SK-N-MC (cell line): ENCODE measurements at places on chromosomes 11 and 22.

GRCh38 chr22:29530716-29531115, 22.8 kb downstream of the THOC5 start:
- DNase-seq: no peak

- no peak for DNase-seq
These were observed 7.0 kb upstream of the SH3BP1 start for GRCh38 chr22:37632174-37633088.

DNA sequence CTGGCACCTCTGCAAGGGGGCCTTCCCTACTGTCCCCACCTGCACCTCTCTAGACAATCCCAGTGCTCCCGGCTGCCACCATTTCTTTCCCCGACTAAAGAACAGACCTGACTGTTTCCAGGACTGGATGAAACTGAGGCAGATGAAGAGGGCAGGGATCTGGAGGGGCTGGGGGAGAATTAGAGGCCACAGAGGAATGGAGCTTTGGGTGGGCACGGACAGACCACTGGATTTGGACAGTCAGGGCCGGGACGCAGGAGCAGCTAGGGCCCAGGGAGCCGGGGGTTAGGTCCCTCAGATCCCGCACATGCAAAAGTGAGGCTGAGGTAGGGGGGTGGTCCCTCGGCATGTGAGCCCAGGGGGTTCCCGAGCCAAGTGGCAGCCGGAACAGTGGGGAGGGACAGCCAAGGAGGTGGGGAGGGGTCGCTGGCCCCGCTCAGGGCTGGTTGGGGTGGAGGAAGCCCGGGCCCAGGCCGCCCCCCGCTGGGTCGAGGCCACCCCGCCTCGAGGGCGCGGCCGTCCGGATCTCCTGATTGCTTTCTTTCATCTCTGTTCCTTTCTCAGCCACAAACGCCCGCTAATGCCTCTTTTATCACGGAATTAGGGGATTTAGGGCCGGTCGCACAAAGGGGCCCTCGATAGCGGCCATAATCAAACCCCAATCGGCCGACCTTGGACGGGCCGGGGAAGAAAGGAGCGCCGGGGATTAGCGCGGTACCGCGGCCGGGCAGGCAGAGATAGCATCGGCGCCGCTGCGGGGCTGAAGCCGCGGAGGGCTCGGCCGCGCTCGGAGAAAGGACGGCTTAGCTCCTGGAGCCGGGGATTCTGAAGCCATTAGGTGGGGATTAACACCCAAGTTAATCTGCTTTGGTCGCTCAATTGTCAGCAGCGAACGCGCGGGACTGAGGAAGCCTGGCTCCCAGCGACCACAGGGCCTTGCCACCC, 9.3 kb downstream of the SLC25A1 start:
- no peak for DNase-seq

GRCh38 chr22:30876915-30877553, 91.5 kb downstream of the MORC2 start:
- peak; percentile 35 for DNase-seq

DNA sequence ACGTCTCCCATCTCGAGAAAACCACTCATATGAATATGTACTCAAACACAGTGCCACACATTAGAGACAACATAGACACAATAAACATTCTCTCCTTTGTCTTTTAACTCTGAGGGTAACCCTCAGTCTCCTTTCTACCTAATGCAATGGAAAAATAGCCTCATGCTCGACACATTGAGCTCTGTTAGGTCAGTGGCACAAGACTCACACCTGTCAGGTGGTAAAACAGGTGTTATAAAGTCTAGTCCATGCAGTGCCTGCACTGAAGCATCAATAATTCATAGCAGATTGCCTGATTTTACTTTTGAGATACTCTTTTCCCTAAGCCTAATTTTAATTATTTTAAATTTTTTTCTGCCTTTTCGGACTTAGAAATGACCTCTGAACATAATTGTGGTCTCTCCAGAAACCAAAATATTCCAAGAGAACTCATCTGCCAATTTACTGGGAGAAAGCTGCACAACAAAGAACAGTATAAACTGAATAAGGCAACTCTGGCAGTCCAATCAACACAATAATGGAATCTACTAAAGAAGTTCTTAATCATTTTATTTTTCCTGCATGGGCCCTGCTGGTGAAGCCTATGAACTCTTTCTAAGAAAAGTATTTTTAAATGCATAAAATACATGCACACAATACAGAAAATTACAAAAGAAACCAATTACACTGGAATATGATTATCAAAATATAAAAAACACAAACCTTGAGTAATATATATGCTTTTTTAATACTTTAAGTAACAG, 9.9 kb downstream of the RDX start:
- DNase-seq: no peak

- no peak for DNase-seq
These were observed 39.3 kb downstream of the CEP295 start for GRCh38 chr11:93700830-93701229.

- DNase-seq: peak; percentile 42
These were observed 1.3 kb upstream of the UBE4A start for GRCh38 chr11:118358071-118358470.

GRCh38 chr11:7307836-7308235, 56.1 kb downstream of the SYT9 start:
- no peak for DNase-seq

GRCh38 chr11:41851743-41852142, 392.3 kb upstream of the LRRC4C start:
- no peak for DNase-seq

DNA sequence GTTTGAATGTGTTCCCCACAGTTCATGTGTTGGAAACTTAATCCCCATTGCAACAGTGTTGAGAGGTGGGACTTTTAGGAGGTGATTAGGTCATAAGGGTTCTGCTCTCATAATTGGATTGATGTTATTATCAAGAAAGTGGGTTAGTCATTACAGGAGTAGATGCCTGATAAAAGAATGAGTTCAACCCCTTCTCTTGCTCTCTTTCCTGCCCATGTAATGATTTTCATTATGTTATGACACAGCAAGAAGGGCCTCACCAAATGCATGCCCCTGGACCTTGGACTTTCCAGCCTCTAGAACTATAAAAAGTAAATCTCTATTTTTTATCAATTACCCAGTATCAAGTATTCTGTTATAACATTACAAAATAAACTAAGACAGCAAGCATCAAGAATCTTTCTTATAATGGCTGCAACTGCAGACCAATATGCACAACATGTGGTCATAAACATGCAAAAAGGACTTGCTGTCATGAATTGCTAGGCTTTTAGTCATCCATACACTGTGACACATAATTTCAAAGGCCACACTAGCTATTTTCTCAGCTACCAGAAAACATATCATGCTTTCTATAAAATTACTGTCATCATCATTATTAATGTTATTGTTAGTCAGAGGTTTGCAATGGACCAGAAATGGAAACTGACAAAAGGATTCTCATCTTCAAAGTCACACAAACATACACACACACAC, 99.9 kb upstream of the GUCY1A2 start:
- DNase-seq: no peak

DNA sequence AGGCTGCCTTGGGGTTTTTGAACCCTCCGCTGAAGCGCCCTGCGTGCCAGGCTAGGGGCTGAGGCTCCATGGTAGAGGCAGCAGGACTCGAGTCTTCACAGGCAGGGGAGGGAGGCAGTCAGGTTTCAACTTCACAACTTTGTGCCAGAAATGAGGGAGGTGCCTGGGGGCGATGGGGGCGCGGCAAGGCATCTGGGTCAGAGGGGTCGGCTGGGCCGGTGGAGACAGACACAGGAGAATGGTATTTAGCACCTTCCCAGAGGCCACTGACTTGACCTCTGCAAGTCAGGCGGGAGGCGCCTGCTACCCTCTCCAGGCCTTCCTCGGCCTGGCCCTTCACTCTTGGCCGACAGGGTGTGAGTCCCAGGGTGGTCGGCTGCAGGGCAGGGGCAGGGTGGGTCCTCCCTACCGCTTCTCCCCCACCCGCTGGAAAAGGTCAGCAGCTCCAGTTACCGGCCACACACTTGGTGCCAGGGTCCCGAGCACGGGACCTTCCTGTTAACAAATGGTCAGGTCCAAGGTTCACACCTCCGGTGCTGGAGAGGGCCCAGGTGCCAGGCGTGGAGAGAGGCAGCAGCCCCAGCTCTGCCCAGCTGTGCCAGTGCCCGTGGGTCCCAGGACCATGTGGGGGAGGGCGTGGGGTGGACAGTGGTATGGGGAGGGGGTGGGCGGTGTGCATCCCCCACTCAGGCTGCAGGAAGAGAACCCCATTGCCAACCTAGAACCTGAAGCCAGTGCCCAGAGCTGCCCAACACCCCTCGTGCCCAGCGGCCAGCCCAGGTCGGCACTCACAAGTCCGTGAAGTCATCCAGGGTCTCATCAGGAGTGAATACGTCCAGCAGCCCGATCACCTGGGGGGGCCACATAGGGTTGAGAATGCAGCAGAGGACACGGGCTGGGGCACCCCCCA, 3.8 kb downstream of the MAPK12 start:
- DNase-seq: no peak
